ENCODE measurements at places on chromosomes 12 and 14.
A peak's percentile ranks its signal among the peaks of the same experiment; 100 is the strongest.

- DNase-seq, result no peak
Measured at GRCh38 chr12:58633479-58633878, 286.8 kb downstream of the LRIG3 start.

DNA sequence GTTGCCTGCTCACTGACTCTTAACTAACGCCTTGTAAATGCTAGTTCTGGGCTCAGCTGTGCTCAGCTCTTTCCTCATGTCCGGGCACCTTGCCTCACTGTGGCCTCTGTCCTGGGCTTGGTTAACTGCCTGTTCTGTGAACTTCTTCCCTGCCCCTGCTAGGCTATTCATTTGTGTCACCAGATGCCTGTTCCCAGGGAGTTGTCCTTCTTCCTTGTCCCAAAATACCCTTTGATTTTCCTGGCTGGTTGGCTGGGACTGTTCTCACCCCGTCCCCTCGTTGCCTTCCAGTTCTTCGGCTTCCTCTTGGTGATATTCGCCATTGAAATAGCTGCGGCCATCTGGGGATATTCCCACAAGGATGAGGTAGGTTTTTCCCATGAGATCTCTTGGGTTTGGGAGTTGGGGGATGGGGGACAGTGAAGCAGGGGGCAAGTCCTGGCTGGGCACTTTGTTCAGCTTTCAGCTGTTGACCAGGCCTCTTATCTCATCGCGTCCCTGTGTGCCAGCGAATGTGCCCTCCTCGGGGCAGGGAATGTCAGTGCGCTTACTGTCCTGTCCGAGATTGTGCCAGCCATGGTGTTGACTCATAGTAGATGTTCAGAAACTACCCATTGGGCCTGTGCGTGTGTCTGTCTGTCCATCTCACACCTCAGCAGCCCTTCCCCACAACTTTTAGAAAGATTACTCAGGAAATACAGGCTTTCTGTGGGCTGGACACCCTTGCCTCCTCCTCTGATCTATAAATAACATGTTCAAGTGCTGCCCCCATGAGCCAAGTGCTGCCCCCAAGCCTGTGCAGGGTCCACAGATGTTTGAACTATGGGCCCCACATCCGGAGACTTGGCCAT, 33.1 kb downstream of the CD9 start:
- DNase-seq, result no peak

- no peak for DNase-seq
Measured at GRCh38 chr12:2118061-2118460, 65.3 kb downstream of the CACNA1C start.

DNA sequence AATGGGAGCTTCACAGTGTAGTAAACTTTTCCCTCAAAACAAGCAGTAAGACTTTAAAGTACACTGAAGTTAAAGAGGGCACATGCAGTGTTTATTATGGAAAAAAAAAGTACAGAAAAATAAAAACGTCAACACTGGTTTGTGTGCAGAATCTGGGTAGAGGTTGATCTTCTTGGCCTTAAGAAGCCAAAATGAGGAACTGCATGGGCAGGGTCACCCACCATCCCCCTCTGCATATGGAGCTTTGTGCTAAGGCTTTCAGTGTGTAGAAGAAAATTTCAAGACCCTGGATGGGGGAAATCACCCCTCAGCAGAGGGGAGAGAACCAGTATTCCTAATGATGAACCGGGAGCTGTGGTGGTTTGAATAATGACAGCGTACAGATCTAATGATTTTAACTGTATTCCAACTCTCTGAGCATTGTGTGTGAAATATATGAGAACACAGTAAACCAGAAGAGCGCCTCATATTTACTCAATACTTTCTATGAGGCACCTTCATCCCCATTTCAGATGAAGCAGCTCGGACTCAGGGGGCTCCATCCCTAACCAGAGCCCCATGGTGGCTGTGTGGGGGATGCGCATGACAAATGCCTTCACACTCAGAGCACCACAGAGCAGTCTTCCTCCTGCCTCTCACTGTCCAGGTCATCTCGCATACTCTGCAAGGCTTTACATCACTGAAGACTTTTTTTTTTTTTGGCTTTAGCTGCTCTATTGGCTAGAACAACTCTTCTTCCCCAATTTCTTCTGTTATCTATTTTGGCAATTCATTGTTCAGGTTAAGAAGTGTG, 33.4 kb downstream of the ACADS start:
- no peak for DNase-seq

DNA sequence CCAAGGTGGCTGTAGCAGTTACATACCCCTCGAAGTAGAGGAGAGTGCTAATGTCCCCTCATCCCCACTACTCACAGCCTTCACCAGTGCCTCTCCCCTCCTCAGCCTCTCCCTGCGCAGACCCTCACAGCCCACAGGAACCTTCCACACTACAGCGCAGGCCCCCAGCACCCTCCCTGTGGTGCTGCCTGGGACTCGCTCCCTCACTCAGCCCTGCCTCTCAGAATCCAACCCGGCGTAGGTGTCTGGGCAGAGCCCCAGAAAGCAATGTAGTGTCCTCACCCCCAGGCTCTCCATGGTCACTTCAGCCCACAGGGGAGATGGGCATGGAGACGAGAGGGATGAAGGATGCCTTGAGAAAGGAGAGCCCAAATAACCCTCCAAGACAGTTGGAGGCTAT, 10.9 kb upstream of the ZNF740 start:
- no peak for DNase-seq

- DNase-seq, result no peak
Measured at GRCh38 chr12:10405294-10405693, 4.3 kb downstream of the KLRC4 start.

- no peak for DNase-seq
Measured at GRCh38 chr12:4082809-4083403, 190.7 kb upstream of the CCND2 start.

DNA sequence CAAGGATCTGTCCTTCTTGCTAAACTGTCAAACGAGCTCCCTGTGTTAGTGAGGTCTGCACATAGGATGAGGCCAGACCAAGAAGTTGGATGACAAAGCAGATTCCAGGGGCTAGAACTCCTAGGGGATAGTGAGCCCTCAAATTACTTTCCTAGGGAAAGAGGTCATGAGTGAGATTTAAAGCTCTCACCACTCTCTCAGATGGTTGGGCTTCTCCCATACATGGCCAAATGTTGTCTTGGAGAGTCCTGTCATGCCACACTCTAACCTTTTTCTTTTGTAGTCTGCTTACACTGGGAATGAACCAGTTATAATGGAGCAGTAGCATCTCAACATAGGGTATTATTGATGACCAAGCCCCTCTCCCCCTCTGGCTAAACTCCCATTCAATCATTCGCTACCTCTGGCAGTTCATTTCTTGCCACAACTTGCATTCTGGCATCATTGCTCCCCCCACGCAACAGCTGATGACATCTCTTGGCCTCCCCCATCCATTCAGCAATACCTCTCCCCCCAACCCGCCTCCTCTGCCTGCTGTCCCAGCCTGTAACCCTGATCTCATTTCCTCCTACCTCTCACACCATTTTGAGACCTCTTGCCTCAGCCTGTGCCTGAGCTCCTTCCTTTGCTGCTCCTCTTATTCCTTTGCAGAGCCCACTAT, 64.7 kb upstream of the CISTR start:
- no peak for DNase-seq

DNA sequence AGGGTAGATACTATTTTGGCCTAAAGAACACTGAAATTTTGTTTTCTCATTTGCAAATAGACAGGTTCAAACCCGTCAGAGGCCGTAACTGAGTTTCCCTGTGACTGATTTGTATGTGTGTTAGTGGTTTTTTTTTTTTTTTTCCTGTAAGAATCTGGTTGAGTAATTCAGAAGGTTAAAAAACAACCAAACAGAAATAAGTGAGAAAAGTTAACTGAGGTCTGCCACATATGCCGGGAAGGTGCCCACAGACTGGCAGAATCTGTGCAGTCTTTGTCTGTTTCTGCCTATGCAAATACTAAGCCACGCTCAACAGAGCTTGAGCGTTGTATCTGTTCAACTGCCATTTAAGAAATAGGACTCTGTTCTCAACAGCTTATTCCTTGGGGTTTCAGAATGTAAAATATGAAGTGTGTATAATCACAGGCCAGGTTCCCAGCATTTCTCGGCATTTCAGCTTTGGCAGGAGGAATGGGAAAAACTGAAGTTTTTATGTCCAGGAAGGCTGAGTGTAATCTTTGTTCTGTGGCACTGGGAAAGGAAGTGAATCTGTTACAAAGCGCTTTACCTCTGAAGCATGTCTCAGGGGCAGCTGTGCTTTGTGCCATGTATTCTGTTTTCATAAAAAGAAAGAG, 181.9 kb downstream of the PRKCH start:
- no peak for DNase-seq

GRCh38 chr12:3753544-3754284, 805 bp upstream of the CRACR2A start:
- no peak for DNase-seq

- no peak for DNase-seq
Measured at GRCh38 chr14:32932302-32932913, 6.3 kb upstream of the NPAS3 start.

DNA sequence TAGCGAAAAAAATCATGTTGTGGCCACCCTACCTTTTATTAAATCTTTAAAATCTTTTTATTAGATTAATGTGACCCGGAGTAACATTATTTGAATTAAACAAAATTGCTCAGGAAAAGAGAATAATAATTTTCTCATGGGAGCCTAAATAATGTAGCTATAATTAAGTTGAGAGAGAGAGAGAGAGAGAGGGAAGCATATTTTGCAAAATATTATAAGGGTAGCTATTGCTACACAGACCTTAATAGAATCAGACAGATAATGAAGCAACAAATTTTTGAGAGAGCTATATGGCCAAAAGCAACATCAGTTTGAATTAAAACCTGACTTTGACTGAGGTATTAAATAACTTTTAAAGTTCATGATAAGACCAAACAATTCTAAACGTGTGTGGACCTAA, 703.5 kb downstream of the TMTC2 start:
- no peak for DNase-seq

DNA sequence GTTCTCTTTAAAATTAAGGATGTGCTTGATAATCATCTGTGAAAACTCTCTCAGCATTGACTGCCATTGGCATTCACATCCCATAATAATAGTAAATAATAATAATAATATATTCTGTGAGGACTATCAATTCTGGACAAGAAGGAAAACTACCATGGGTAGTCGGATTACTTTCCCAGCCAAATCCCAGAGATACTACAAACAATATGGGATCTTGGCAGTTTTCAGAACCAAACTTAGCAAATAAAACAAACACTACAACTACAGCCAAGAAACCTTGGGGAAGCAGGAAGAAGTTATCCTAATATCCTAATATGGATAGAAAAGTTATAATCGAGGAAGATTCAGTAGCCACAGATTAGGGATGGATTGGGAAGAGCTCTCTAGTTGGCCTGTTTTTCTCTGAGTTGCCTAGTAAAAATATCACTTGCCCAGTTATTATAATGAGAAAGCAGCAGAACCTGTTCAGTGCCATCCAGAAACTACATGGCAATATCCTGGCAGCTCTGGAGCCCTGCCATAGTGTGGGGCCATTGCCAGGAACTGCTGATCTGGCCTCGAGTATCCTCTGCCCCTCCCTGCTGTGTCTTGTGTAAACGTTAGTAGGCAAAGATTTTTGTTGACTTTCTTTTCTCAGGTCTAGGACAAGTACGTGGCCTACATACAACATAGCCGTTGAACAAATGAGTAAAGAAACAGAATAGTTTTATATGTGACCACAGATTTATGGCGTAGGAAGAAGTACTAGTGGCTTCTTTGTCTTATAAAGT, 193.5 kb downstream of the SLC2A13 start:
- DNase-seq, result no peak

DNA sequence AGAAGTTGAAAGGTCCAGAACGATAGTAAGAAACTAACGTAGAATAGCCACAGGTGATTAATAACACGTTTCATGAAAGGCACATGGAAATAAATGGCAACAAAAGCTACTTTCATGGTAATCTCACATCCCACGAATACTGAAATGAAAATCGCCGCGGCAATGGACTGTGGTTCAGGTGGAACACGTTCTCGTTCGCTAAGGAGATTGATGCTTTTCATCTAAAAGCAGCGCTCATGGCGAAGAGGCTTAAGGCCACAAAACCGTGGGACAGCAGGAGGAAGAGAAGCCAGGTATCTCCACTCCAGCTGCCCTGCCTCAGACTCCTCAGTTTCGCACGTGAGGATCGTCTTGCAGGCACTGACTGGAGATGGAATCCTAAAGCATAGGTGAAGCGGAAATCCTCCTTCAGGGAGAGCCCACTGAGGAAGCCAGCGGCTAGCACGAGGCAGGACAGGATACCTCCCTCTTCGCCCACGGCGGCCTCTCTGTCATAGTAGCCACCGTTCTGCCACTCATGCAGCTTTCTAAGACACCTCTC, 696 bp upstream of the GPHN start:
- DNase-seq, result no peak

- peak; percentile 64 for DNase-seq
Measured at GRCh38 chr12:96497855-96498254, 8.5 kb downstream of the CFAP54 start.

DNA sequence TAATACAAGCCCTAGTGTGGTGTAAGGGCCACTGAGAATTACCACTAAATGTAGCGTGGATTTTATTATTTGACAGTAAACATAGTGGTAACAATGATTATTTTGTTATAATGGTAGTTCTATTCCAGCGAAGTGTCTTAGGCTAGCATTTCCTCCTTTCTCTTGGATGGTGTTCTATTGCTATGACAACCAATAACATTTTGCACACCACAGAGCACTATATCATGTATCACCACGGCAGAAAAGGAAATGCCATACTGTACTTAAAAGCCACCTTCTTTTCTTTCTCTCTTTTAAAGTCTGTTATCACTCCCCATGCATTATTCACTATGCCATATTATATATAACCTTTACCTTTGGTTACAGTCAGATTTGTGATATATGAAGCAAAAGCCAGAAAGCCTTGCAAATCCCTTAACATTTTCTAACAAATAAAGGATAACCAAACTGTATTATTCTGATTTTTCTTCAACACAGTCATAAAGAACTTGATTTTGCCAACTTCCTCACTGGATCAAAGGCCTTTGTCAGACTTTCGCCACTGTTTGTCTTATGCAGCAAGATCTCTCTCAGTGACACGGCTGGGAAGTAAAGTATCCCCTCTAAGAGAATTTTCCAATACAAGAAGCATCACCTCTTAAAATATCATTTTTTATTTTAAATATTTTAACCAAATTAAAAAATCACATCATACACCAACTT, 195.8 kb downstream of the FOXN3 start:
- DNase-seq, result no peak

All from skeletal muscle cell (primary cell).